ENCODE measurements at places on chromosomes 7 and 10.
A peak's percentile ranks its signal among the peaks of the same experiment; 100 is the strongest.

- no peak for DNase-seq
Measured at GRCh38 chr10:77431209-77431611, 206.4 kb downstream of the KCNMA1 start.

DNA sequence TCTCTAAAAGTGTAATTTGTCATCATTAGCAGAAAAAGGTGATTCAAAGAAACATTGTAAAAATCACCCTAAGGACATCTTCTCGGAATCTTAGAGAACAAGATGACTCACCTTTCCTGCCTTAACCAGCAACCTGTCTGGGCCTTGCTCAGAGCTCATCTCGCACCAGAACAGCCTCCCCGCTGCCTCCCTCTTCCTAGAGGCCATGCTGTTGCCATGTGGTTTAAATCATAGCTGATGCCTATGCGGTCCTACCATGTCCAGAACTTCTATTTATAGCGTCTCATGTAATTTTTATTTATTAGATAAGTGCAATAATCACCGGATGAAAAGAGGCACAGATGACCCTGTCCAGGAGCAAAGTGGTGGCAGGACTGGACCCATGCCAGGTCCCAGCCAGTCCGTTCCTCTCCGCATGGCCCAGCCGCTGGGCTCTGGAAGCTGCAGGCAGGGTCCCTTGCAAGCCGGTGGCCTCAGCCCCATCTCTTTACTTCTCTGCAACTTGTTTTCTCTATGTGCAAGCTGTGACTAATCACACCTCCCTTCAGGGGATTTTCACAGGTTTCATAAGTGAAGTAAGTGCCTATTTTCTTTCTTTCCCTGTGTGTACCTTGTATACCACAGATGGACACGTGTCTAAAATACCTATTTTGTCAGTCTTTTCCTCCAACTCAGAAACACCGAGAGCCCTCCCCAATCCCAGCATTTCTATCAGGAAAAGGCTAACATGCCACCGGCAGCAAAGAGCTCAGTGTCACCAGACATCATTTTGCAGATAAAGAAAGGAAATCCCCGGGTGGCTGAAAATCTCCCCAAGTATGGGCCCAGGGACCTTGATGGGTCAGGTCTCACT is 27.1 kb downstream of the KLF6 start:
- DNase-seq = peak; percentile 75

GRCh38 chr10:33803248-33803647 is 468.8 kb upstream of the NRP1 start:
- DNase-seq = no peak

DNA sequence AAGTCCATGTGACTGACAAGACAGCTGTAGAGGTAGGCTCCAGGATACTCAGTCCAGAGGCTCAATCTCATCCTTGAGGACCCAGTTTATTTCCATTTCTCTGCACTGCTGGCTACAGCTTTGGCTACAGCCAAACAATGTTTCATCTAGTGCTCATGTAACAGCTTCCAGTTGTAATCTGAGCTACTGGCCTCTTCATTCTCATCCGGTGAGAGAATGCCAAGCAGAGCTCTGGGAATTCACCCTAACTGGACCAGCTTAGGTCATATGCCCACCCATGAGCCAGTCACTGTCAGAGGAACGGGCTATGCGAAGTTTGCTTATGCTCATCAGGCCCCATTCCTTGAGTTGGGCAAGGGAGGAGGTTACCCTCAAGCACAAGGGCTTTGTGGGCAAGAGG is 192.9 kb downstream of the EVX1 start:
- DNase-seq = no peak

- DNase-seq = peak; percentile 53
Measured at GRCh38 chr10:102133373-102134195, 744 bp downstream of the PPRC1 start.

GRCh38 chr10:480498-480927 is 209.0 kb downstream of the DIP2C start:
- no peak for DNase-seq

DNA sequence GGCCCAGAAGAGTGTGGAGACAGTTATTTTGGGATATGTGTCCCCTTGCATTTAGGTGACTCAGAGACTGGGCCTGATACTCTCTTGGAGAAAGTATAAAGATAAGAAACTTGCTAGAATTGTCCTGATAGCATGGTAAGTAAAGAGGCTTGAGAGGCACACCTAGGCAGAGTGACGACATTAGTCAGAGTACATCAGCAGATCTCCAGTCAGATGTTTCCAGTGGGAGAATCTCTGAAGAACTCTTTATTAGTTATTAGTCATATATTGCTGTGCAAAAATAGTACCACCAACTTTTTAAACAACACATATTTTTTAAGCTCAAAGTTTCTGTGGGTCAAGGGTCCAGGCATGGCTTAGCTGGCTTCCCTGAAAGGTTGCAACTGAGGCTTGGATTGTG is 182.6 kb downstream of the NEBL start:
- no peak for DNase-seq

- DNase-seq = no peak
Measured at GRCh38 chr7:27141137-27141922, 2.2 kb downstream of the HOXA5 start.

DNA sequence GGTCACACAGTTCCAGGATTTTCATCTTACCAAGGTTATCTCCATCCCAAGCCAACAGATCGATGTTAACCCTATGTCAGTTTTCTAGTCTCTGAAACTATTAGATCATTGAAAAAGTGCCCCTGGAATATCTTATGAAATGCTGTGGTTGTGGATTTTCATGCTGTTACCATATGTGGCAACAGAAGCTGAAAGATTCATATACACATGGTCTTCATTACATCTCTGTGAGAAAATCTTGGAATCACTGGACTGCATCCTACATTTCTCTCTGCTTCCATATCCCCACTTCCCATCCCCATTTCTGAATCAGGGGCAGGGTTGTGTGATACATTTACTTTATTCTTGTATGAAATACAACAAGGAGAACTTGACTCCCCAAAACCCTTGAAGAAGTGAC is 146.1 kb downstream of the SLC16A9 start:
- no peak for DNase-seq

DNA sequence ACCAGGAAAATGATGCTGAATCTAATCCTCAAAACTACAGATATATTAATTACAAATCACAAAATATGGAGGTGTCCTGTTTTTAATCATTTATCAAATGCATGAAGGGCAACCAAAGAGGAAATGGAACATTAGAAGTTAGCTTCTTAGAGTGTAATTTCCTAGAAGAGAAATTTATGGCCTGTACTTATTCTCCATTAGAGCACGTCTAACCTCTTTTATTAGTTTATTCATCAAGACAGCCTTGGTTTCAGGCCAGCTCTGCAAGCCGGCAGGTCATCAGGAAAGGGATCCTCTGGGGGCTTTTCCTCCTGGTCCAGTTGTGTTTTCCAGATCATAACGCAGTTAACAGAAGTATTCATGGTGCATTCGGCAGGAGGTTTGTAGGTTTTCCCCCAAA is 517.6 kb downstream of the KCNMA1 start:
- DNase-seq = no peak

DNA sequence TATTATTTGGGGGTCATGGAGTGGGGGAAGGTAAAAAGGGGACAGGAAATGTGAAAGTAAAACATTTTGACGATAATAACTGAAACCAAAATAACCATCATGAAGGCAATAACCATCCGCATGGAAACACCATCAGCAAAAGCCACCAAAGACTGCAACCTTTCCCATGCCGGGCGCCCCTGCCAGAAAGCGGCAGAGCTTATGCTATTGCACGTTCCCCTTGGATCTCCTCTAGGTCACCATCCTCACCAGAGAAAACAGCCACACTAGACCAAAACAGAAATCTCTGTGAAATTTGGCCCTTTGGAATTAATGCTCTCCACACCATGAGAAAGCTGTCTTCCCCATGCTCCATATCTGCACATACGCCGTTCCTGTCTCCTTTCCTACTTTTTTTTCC is 31.1 kb downstream of the DRGX start:
- no peak for DNase-seq

- no peak for DNase-seq
Measured at GRCh38 chr7:55651057-55651456, 78.8 kb upstream of the VOPP1 start.

GRCh38 chr10:128258421-128258976 is 132.3 kb upstream of the MKI67 start:
- DNase-seq = no peak

DNA sequence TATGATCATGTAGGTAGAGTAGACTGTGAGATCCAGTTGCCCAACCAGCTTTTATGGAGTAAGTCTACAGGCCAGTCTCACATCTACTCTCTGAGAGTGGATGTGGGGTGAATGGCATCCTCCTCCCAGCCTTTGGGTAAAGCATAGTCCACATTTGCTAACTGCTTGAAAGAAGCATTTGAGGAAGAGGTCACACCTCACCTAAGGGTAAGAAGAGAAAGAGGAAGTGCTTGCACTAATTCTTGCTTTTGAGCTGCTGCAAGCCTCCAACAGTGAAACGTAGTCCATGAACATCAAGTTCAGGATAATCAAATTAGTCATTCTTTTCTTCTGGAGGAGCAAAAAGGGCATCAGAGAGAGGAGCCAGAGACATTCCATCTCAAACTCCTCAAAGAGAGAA is 93.9 kb upstream of the AGR3 start:
- DNase-seq = no peak

DNA sequence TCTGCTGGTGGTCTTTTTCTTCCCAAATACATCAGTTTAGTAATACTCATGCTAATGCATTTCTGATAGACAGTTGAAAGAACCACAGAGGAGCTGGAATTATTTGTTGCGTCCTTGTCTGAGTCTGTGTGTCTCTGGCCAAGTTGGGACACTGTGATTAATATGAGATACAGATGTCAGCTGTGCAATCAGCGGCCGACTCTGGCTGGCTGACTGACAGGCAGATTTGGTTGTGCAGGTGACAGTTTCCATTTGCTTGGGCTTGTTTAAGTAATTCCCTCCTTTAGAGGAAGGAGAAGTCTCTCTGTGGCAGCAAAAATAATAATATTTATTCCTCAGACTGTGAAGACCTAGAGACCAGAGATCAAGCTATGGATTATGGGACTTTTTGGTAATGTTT is 176.2 kb upstream of the CHRM2 start:
- DNase-seq = no peak

DNA sequence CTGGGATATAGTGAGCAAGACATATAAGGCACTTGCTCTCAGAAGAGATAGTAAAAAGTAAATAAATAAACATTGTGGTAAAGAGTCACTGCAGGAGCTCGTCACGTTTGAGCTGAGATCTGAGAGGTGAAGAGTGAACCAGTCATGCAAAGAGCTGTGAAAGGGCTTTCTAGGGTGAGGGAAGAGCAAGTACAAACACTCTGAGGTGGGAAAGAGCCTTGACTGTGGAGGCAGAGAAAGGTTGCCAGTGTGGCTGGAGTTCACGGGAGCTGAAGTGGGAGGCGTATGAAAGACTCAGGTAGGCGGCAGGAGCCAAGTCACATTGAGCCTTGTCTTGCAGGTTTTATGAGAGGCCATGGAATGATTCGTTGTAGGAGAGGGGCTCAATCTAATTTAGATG is 141.0 kb downstream of the C1GALT1 start:
- no peak for DNase-seq

DNA sequence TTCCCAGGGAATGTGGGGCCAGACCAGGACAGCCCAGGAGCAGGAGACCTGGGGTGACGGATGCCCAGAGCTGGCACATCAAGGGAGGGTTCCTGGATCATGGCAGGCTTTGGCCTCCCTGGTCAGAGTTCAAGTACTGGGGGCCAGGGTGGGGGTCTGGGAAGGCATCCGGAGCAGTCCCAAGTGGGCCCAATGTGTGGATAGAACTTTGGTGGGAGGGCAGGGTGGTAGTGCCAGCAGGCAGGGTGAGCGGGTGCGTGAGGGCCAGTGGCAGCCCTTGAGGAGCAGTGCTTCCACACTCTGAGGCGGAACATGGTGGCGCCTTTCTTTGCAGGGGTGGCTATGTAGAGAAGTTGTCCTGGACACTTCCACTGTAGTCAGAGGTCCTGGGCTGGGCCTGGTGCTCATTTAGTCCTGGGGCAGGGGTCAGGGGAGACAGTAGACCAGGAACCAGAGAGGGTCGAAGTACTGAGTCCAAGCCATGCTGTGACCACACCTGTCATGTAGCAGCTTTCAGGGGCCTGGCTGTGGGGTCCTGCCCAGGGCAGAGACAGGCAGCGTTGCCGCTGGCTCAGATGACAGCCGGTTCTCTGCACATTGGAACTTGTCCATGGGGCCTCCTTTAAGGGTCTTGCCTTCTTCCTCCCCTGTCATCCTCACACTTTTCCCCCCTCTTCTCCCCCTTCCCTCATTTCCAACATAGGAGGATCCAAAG is 22.2 kb upstream of the CSGALNACT2 start:
- no peak for DNase-seq

DNA sequence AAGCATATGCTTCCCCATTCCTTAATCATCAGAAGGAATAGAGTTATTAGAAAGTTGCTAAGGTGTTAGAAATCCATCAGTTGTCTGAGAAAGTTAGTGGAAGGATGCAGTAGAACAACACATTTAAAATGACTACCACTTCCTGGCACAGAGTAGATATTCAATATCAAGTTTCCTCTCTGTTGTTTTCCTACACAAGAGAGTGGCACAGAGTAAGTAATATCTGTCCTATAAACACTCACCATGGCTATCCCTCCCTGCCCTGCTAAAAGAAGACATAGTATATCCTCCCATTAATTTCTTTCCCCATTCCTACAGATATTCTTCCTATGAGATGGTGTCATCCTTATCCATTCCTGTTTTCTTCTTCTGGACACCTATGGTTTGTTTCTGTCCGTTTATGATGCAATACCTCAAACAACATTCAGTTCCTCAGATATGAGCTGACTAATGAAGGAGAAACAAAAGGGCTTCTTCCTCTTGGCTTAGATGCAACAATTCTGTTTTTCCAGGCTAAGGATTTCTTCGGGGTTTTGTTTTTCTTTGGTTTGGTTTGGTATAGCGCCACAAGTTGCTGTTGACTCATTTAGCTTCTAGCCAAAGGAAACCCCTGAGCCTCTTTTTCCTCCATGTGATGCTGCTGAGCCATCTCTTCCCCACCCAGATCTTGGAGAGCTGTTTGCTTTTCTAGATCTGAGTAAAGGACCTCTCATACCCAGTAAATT is 32.9 kb upstream of the BPGM start:
- no peak for DNase-seq

DNA sequence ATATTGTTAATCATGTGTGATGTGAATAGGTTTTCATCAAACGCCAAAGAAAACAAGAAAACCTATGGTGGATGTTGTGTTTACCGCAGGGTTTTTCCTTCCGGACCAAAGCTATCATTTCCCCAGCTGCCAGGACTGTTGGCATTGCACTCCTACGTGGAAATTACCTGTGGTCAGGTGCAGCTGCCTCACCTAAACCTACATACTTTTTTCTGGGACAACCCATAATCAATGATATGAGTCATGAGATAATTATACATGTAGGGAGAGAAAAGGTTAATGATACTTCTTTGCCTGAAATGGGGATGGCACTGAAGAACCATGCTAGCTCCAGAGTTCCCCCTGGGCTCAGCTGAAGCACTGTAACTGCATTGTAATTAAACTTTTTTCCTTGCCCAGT is 223.6 kb upstream of the SEMA3E start:
- no peak for DNase-seq

GRCh38 chr10:49187044-49187484 is 1.1 kb downstream of the TMEM273 start:
- DNase-seq = no peak

GRCh38 chr7:144408121-144408520 is 4.6 kb upstream of the NOBOX start:
- no peak for DNase-seq
